ENCODE measurements at places on chromosomes 1 and 21. TPM values are rescaled to one million over a fixed set of nuclear protein-coding genes. Genes with fewer than 3 reads are reported as not detected.

DNA sequence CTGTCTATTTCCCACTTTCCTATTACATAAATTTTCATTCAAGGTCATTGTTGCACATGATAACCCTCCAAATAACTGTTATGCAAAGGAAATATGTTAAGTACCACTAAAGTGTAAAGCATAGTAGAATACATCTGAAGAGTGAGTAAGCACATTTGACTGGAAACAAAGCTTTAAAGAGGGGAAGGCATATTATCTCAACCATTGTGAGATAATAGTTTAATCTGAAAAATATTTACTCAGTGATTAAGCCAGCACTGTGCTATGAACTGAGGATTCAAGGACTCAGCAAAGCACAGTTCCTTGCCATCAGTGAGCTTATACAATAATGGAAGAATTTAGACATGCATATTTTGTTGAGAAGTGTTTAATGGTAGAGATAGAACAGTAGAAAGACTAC is 127.4 kb downstream of the HMCN1 start:
- peaks cover 2% of the 10 kb centered on the region for H3K27me3 ChIP-seq
- H3K27ac ChIP-seq: no peak overlapping the region
- no peaks in the 10 kb centered on the region for H3K4me1 ChIP-seq
- no peak overlapping the region for H3K4me3 ChIP-seq
- no peak for DNase-seq
- H3K36me3 ChIP-seq: no peaks in the 10 kb centered on the region

GRCh38 chr21:23452384-23453083 is 2154.7 kb downstream of the MRPL39 start:
- H3K36me3 ChIP-seq: no peaks in the 10 kb centered on the region
- H3K27ac ChIP-seq: no peak overlapping the region
- H3K4me3 ChIP-seq: no peak overlapping the region
- H3K27me3 ChIP-seq: no peaks in the 10 kb centered on the region
- peak; percentile 25 for DNase-seq
- H3K4me1 ChIP-seq: no peaks in the 10 kb centered on the region

DNA sequence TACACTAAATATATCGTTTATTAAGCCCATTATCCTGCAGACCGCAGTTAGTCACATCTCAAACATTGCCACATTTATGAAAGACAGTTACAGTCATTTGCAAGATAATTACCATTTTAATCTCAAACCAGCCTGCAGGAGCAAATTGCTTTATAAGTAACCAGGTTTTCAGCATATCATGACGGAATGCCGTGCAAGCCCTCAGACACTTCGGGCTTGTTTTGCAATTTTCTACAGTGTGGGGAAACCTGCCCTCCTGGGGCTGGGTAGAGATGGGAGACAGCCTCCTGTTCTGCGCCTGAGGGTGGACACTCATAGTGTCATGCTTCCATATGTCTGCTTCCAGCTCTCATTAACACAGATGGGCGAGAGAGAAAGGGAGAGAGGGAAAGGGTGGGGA is 563.9 kb downstream of the NPHP4 start:
- H3K27me3 ChIP-seq: peaks cover 18% of the 10 kb centered on the region
- no peak for DNase-seq
- H3K36me3 ChIP-seq: no peaks in the 10 kb centered on the region
- H3K4me1 ChIP-seq: peaks cover 7% of the 10 kb centered on the region

DNA sequence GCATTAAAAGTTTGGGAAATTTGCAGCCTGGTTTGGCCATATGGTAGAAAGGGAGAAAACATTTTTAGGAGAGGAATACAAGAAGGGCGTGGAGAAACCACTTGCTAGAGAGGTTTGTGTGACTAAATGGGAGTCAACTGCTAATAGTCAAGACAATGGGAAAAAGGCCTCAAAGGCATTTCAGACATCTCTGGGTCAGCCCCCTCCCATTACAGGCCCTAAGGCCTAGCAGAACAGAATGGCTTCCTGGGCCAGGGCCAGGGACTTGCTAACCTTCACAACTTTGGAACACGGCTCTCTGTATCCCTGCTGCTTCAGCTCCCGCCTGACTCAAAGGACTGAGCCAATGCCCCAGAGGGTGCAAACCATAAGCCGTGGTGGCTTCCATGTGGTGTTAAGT is 752.3 kb upstream of the ADAMTS5 start:
- no peaks in the 10 kb centered on the region for H3K27me3 ChIP-seq
- H3K4me3 ChIP-seq: no peak overlapping the region
- no peaks in the 10 kb centered on the region for H3K36me3 ChIP-seq
- H3K4me1 ChIP-seq: no peaks in the 10 kb centered on the region
- DNase-seq: no peak

TTC39A gene
- total RNA-seq: not detected

SHC1 gene
- 65.7 TPM for total RNA-seq
